Amniotic epithelial cell (primary cell): ENCODE measurements at places on chromosomes 3 and 15.

DNA sequence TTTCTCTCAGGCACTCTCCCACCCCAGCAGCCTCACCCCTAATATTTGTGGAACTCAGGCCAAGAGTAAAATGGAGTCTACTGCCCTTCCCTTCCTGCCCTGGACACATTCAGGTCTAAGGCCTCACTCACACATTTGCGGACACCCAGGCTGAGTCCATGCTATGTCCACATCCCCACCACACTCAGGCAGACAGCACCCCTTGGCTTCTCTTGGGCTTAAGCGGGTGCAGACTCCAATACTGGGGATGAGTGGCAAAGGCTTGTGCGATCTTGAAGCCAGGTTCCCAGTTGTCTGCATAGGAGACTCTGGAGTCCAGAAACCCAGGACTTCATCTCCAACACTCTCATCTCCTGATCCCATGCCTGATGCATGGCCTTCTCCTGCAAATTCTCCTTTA, 17.5 kb upstream of the CFAP100 start:
- DNase-seq: no peak

- no peak for DNase-seq
Measured at GRCh38 chr3:134306320-134306719, 55.7 kb upstream of the RYK start.

- DNase-seq: no peak
Measured at GRCh38 chr15:93302080-93302765, 213.2 kb upstream of the RGMA start.

DNA sequence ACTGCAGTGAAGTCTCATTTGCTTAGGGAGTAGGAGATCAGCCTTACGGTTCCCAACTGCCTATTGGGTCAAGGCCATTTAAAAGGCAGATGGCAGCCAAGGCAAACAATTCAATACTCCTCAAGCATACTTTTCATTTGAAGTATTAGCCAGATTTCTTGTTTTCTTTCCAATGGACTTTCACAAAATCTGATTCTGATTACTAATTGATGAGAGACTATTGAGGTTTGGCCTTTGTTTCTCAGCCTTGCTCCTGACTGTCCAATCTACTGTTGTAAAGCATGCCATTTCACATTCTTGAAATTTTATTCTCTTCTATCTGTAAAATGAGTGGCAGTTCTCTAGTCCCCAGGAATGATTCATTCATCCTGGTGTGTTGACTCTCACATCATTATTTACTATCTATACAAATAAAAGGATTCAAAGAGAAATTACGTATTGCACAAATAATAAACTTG, 166.2 kb upstream of the TGFBR2 start:
- peak; percentile 24 for DNase-seq

- peak; percentile 50 for DNase-seq
Measured at GRCh38 chr3:183745300-183746098, 47.9 kb downstream of the YEATS2 start.

DNA sequence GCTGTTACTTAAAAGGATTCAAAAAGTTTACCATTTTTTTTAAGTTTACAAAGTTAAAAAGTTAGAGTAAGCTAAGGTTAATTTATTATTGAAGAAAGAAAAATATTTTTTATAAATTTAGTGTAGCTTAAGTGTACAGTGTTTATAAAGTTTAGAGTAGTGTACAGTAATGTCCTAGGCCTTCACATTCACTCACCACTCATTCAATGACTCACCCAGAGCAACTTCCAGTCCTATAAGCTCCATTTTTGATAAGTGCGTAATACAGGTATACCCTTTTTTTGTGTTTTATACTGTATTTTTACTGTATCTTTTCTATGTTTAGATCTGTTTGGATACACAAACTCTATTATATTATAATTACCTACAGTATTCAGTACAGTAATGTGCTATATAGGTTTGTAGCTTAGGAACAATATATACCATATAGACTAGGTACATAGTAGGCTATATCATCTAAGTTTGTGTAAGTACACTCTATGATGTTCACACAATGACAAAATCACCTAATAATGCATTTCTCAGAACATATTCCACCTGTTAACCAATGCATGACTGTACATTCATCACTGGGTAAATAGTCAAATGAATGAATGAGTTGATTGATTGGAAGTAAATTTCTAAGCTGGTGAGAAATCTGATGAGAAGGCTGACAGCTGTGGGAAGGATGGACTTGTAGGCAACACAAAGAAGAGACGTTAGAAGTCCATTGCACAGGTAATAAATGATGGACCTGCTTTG, 95.2 kb upstream of the CDIN1 start:
- DNase-seq: peak; percentile 51

- DNase-seq: peak; percentile 8
Measured at GRCh38 chr3:187673012-187673411, 2.8 kb upstream of the SST start.

DNA sequence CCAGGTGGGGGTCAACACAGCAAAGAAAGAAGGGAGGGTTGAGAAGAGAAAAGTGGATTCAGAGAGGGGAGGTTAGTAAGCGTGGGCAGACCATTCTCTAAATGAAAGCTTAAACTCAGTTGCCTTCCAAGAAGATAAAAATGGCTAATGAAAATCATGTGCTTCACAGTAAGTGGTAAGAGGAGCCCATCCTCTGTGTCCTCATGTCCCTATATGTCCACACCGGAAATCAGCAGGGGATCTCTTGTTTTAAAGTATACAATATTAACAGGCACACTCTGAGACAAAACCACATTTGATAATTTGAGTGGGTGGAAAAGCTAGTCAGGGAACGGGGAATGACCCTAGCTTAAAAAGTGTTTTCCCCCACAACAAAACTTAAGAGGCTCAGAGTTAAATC, 4.4 kb upstream of the FOXP1 start:
- DNase-seq: no peak

- DNase-seq: no peak
Measured at GRCh38 chr3:67964596-67964995, 310.2 kb upstream of the SUCLG2 start.

- DNase-seq: no peak
Measured at GRCh38 chr3:102353148-102353547, 81.7 kb upstream of the ZPLD1 start.
